Head of caudate nucleus (tissue), 42 donors: ENCODE measurements at places on chromosomes 7 and 10.

DNA sequence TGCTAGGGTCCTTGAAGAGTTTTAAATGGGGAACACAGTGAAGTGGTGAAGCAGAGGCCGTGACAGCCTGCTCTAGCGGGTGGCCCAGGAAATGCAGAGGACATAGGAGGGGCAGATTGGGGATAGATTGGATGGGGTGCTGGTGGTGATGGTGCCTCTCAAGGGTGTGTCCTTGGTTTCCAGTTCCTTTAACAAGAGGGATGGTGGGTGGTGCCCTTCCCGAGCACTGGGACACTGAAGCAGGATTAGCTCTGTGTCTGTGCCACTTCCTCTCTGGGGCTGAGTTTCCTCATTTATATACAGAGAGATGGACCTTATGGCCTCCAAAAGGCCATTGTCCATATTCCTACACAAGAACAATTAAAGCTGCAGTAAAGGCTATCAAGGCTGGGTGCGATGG, 285.5 kb downstream of the TCF7L2 start:
- no peak for DNase-seq

- DNase-seq: peak; percentile 56
Observed at GRCh38 chr7:14024406-14024805, 34.9 kb upstream of the ETV1 start.

DNA sequence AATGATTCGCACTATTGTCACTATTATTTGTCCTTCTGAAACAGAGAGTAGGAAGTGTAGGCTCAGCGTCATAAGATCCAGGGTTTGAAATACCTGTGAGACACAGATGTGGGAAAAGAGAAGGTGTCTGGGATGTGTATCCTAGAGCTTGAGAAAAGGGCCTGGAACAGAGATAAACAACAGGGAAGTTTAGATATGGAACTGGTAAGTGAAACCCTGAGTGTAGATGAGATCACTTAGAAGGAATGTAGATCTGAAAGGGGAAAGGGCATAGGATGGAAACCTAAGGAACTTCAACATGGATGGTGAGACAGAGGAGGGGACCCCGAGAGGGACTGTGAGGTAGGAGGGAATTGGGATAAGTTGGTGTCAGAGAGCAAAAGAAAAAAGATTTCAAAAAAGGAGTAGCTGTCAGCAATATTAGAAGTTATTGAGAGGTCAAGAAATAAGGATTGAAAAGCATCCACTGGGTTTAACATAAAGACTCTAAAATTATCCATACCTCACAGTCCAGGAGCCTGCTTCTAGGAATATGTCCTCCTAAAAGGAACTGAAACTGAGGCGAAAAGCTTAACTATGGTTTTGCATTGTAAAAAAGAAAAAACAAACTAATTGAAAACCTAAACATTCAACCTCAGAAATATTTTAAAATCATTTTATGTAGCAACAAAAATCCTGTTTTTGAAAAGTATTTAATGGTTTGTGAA, 119.2 kb upstream of the NPVF start:
- no peak for DNase-seq

- no peak for DNase-seq
Observed at GRCh38 chr10:103752680-103753248, 102.6 kb downstream of the SH3PXD2A start.

DNA sequence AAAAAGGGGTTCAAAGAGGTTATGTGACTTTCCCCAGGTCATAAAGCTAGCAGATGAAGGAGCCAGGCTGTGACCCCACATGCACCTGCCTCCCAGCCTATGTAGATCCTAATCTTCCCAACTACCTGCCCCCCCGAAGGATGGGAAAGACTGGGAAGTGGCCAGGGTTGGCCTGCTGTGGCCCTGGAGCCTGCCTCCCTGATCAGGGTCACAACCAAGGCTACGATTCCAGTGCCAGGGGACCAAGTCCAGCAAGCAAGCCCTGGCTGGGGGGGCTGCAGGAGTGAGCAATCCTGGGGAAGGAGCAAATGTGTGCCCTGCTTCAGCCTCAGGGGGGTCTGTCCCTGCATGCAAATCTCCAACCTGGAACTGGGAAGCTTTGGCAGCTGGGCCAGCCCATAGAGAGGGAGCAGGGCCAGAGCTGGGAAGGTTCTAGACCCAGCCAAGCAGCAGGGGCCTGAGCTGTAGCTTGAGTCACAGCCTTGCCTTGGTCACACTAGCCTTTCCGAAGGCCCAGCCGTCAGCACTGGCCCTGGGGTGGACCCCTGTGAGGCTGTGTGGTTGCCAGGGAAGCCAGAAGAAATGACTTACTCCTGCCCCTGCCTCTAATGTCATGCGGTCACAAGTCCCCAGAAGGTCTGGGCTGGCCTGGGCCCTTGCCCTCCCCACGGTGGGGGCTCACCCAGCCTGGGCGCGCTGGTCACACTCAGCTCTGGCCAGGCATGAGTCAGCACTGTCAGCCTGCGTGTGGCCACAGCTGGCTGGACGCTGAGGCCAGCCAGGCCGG, 96.4 kb upstream of the ZMIZ1 start:
- peak; percentile 91 for DNase-seq

DNA sequence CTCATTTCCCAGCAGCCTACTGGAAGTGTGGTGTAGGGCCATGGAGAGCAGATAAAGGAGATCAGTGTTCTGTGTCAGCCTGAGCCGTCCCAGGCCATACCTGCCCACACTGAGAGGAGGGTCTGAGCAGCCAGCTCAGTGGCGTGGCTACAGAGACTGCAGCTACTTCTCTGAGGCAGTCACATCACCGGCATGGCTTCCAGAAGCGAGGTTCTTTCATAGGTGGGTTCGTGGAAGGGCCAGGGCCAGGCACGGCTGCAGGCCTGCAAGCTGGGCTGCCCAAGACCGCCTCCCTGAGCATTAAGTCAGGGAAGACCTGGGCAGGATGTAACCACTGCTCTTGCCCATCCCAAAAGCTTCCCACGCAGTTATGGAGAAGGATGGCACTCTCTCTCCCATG, 34.9 kb downstream of the LDB3 start:
- no peak for DNase-seq

- DNase-seq: no peak
Observed at GRCh38 chr10:69353977-69354635, 62.6 kb downstream of the TACR2 start.

DNA sequence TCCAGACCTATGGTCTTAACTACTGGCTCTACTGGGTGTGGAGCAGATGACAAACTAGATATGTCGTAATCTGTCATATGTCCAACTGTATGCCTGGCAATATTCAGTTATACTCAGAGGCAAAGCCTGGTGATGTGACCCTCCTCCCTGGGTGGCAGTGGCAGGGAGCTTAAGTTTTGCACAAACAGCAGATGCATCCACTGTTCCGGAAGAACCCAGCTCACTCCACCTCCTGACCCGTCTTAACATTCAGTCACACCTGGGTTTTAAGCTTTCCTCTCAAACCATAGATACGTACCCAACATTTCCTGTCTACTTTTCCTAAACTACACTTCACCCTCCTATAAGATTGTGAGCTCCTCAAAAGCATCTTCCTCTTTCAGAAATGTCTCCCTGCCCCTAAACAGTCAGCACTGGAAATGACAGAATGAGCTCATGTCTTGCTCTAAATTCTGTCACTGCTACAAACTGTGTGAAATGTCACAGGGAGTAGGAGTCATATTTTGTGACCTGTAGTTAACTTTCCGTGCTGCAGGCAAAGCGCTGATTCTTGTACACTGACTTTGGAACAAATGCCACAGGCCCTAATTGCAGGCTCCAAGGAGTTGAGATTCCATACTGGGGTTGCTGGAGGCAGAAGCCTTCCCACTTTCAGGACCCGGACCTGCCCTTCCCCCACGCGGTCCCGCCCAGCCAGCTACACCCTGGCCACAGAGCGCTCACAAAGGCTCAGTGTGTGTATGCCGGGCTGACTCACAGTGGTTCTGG, 23.9 kb downstream of the SCD start:
- DNase-seq: peak; percentile 84

DNA sequence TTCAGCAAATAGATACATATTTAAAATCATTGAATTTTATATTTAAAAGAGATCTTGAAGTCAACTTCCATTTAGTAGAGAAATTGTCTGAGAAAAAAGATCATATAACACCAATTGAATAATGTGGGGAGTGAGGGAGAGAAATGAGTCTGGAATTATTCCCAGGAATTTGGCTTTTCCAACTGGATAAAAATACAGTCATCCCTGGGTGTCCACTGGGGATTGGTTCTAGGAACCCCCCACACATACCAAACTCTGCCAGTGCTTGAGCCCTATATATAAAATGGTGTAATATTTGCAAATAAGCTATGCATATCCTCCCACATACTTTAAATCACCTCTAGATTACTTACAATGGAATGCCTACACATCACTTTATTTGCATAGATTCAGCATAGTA, 162.8 kb upstream of the SEMA3C start:
- no peak for DNase-seq

GRCh38 chr10:21402606-21403083, 122.8 kb downstream of the SKIDA1 start:
- no peak for DNase-seq

DNA sequence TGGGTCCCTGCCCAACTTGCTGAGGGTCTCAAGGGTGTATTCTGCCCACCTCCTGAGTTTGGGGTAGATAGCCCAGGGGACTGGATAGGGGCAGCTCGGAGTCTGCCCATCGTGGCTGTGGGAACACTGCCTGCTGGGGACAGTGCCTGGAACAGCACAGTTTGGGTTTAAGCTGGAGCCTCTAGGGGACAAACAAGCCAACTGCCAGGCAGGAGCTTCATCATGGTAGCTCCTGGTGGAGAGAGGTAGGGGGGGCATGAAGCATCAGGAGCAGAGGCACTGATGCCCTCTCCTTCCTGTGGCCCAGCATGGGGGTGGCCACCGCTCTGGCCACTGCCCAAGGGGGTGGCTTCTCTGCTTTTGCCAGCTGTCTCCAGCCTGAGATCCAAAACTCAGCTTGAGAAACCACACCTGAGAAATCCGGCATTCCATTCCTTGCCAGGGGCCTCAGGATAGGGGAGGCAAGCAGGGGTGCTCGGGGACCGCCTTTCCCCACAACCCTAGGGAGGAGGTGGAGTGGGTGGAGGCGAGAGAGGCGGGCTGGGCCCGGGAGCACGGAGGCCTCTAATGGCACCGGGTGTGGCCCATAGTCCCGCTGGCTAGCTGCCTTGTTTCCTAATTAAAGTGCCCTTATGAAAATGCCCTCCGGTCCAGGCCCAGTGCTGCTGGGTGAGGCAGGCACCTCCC, 47.6 kb downstream of the UNC5B start:
- no peak for DNase-seq

GRCh38 chr7:7996568-7996967, 28.0 kb downstream of the GLCCI1 start:
- DNase-seq: no peak
